T-cell (primary cell): ENCODE measurements at places on chromosomes 2 and 18. TPM values are rescaled to one million over a fixed set of nuclear protein-coding genes. Genes with fewer than 3 reads are reported as not detected.

DNA sequence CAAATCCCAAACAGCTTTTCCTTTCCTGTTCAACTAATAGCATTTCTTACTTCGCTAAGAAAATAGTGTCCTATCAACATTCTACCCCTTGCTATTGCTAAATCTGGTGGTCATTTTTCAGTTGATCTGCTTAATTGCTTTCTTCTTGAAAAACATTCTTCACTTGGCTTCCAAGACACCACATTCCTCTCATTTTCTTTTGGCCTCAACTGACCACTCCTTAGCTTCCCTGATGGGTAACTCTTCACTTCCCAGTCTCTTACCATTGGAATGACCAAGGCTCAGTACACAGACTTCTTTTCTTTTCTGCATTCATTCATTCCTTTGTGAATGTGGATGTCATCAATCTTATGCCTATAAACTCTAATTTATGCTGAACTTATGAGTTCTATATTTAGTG lies 230.8 kb upstream of the CDH2 start:
- DNase-seq = no peak

DNA sequence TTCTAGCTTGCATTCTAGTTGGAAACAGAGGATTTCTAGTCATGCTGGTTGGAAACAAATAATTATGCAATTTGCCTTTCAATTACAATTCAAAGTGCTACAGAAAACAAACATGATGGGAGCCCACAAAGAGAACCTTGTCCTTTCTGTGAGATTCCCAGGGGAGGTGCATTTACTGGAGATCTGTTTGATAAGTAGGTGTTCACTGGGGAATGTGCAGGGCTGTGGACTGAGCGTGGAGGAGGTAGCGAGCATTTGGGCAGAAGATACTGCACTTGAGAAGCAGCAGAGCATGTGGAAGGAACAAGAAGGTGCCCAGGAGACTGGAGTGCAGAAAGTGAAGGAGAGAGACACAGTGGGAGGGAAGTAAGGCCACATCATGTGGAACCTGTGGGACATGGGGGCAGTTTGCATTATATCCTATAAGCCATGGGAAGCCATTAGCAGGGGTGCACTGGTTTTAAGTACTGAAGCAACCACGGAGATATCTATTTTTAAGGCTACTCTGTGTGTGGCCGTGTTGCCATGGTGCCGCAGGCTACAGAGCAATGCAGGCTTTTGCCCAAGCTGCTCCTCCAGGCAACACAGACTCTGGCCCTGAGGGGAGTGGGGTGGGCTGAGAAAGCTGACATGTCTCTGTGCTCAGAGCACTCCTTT lies 154.0 kb downstream of the ANTXR1 start:
- DNase-seq = no peak

- no peak for DNase-seq
Observed at GRCh38 chr2:202491514-202491913, 115.4 kb downstream of the BMPR2 start.

- no peak for DNase-seq
Observed at GRCh38 chr18:25813110-25813509, 277.3 kb downstream of the SS18 start.

DNA sequence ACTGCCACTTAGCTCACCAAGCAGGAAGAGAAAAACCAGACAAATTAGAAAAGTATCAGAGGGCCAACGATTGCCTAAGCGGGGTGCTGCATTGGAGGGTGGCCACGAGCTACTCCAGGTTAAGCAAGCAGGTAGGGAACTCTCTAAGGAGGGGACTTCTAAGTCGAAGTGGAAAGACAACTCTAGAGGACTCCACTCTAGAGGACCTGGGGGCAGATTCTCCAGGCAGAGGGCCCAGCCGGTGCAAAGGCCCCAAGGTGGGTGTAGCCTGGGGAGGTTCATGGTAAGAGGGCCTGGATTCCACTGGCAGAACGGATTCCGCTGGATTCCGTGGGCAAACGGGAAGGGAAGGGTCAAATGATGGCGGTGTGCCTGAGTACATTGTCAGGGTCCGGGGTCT lies 12.7 kb downstream of the FBLN7 start:
- no peak for DNase-seq

The ACVR1C gene
- 5.2 TPM for total RNA-seq

- no peak for DNase-seq
Observed at GRCh38 chr2:216317831-216318520, 54.3 kb downstream of the MARCHF4 start.

The CRYGC gene
- total RNA-seq = not detected

DNA sequence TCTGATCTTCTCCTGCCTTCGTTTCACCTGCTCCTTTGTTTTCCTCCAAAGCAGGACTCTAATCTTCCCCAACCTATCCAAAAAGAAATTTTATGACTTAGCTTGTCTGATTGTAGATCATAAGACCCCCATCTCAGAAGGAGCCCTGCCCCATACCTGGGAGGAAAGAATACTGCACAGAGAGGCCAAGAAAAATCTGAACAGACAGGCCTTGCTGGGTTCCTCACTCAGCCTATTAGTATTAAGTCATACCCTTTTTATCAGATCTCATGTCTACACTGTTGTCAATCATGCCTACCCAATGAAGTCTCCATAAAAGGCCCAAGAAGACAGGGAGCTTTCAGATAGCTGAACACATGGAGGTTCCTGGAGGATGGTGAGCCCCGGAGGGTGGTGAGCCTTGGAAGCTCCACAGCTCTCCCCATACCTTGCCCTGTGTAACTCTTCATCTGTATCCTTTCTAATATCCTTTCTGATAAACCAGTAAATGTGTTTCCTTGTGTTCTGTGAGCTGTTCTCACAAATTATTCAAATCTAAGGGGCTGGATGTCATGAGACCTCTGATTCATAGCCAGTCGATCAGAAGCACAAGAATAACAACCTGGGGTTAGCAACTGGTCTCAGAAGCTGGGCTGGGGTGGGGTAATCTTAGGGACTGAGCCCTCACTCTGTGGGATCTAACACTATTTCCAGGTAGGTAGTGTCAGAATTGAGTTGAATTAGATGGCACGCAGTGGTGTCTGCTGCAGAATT lies 108.8 kb downstream of the SPOPL start:
- DNase-seq = no peak

GRCh38 chr2:78992451-78992806 lies 33.1 kb upstream of the REG3G start:
- DNase-seq = no peak

GRCh38 chr2:43201497-43201896 lies 24.9 kb downstream of the ZFP36L2 start:
- no peak for DNase-seq

GRCh38 chr2:170213651-170214050 lies 35.7 kb downstream of the MYO3B start:
- no peak for DNase-seq

- DNase-seq = no peak
Observed at GRCh38 chr2:156396126-156396525, 40.1 kb upstream of the GPD2 start.

The CCL20 gene
- total RNA-seq = 3.0 TPM

- DNase-seq = no peak
Observed at GRCh38 chr2:24994146-24994724, 22.5 kb upstream of the DNAJC27 start.

- no peak for DNase-seq
Observed at GRCh38 chr18:44609181-44609941, 71.3 kb upstream of the SETBP1 start.

- DNase-seq = no peak
Observed at GRCh38 chr18:2939317-2939716, 73.6 kb downstream of the LPIN2 start.

GRCh38 chr18:42069036-42069435 lies 114.0 kb downstream of the PIK3C3 start:
- DNase-seq = no peak

The HMSD gene
- not detected for total RNA-seq

The LRATD1 gene
- not detected for total RNA-seq

The SP140 gene
- 57.8 TPM for total RNA-seq

- DNase-seq = no peak
Observed at GRCh38 chr2:85273738-85274731, 53.8 kb downstream of the TGOLN2 start.

DNA sequence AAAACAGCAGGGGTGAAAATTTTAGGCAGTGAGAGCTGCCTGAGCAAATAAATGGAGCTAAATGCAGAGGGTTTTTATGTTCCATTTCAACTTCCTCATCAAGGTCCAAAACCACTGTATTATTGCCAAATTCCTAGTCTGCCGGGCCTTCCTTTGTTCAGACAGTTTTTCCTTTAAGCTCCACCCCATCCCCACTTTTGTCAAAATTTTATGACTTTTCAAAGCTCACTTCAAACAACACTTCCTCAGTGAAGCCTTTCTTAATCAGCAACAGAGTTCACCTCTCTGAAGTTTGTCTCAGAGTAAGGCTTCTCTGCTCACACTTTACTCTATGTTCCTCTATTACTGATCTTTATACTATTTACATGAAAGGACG lies 81.3 kb downstream of the CERKL start:
- no peak for DNase-seq

GRCh38 chr2:219002395-219003266 lies 9.4 kb upstream of the CRYBA2 start:
- peak; percentile 26 for DNase-seq

The RRM2 gene
- 5.1 TPM for total RNA-seq

DNA sequence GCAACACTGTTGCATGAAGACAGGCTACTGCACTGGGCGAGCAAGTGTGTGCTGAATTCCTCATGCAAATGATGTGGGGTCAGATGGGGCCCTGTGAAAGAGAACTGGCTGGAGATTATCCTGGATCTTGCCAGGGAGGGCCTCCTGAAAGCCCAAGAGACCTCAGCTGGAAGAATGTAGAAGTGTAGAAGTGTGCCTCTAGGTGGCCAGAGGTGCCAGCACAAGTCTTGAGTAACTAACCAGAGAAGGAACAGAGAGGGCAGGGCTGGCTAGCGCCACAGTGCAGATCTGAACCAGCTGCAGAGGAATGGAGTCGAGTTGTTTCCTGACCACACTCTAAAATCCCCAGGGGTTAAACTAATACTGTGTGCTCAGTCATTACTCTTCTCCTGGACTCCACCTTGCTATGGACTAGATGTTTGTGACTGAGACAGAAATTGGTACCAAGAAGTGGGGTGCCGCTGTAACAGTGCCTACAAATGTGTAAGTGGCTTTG lies 399.3 kb downstream of the LRATD1 start:
- no peak for DNase-seq

The IL1RL2 gene
- total RNA-seq = not detected

DNA sequence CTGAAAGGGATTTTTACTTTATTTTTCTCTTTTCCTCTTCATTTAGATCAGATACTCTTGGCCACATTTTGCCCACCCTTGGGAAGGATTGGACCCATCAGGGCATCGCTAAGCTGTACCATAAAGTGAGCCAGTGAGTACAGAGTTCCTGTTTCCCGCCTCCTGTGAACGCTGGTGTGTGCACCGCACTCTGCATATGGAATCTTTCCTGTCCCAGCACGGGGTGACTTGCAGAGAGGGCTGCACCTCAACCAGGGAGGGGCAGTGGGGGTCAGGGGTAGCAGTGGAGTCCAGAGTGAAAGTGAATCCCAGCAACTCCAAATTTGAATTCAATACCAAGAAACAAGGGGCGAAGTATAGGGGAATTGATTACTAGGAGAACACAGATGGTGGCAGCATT lies 58.6 kb downstream of the LPIN1 start:
- no peak for DNase-seq

DNA sequence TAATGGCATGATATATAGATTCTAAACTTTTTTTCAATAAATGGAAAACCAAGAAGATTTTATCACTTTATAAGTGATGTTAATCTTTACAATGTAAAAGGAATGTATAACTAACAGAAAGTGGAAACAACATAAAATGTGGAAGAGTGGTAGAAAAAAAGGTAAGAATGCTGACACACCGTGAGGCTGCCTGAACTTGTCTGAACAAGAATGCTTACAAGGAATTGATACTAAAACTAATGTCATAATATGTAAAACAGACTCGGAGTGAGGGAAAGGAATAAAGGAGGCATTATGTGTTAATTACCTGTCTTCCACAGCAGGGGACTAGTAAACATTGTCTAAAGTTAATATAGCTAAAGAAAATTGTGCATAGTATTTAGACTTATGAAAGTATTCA lies 958.8 kb upstream of the TMEFF2 start:
- no peak for DNase-seq

GRCh38 chr2:212037062-212037461 lies 501.5 kb downstream of the ERBB4 start:
- DNase-seq = no peak
